ENCODE measurements at places on chromosomes 7 and 10.

DNA sequence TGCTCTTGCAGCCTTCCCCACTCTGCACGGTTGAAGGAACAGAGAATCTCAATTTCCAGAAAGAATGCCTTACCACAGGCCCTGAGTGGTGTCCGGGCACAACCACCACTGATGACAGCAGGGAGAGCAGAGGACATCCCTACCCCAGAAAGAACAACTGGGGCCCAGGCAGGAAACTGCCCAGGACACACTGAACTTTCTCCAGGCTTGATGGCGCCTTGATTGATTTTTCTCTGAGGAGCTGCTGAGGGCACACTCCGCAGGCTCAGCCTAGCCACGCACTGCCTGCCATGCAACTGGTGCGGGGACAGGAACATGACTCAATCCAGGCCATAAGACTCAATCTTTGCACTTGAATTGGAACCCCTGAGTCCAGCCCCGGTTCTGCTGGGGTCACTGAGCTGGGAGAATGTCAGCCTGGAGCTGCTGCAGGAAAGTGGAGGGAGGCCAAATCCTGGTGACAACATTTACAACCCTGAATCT lies 5.9 kb downstream of the AKR1B1 start:
- no peak for DNase-seq

DNA sequence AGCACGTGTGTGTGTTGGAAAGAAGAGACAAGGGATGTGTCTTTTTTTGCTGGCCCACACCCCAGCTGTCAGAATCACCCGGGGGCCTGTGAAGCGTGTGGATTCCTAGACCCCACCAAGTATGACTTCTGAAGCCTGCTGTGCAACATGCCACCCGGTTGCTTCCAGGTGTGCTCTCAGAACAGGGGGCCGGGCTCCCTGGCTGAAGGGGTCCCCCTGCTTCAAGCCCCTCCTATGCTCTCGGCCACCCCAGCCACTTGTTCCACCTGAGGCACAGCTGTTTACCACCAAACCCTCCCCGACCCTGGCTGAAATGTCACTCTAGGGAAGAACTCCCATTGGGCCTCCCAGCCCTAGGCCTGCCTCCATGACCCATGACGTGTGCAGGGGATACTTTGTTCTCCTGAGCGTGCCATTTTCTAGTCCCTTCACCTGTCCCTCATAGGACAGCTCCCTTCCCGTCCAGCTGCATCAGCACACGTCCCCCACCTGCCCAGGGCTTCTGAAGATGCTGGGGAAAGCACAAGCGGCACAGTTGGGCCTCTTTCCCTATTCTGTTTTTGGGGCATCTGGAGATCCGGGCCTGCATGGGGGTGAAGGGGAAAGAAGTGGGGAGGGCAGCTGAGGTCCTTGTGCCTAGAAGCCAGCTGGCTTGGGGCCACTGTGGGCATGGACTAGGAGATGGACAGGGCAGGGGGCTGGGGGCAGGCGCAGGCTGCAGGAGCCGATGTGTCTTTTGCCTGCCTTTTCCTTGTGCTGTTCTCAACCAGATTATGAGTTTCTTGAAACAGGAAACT lies 33.3 kb downstream of the CRHR2 start:
- DNase-seq = no peak

DNA sequence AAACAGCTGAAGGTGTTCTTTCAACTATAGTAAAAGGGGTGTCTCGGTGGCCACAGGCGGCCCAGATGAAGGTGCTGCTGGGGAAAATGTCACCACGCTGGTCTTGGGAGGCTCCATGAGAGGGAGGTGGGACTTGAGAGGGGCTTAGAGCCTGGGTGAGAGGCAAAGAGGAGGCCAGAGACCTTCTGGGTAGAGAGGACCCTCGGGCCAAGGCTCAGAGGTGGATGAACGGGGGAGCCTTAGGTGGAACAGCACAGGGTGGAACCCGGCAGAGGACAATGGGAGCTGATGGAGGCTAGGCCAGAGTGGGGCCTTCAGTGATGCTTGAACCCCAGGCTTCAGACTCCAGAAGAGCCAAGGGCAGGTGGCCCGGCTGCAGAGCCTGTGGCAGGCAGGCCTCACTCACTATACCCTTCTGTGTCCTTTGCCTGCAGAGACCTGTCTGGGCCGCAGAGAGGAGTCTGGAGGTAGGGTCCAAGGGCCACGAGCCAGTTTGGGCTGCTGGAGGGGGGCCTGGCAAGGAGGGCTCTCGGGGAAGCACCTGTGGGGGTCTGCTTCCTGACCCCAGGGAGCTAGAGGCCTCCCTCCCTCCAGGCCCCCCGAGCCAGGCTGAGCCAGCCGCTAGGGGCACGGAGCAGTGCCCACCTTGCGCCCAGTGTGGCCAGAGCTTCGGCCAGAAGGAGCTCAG lies 32.1 kb downstream of the ZNF783 start:
- DNase-seq = no peak

- DNase-seq = no peak
These were observed 1028.7 kb downstream of the XPNPEP1 start for GRCh38 chr10:108894402-108895301.

GRCh38 chr7:67484244-67484751 lies 487.7 kb downstream of the TYW1 start:
- DNase-seq = no peak

- DNase-seq = peak; percentile 70
These were observed 102.2 kb downstream of the MYOF start for GRCh38 chr10:93379731-93380575.

DNA sequence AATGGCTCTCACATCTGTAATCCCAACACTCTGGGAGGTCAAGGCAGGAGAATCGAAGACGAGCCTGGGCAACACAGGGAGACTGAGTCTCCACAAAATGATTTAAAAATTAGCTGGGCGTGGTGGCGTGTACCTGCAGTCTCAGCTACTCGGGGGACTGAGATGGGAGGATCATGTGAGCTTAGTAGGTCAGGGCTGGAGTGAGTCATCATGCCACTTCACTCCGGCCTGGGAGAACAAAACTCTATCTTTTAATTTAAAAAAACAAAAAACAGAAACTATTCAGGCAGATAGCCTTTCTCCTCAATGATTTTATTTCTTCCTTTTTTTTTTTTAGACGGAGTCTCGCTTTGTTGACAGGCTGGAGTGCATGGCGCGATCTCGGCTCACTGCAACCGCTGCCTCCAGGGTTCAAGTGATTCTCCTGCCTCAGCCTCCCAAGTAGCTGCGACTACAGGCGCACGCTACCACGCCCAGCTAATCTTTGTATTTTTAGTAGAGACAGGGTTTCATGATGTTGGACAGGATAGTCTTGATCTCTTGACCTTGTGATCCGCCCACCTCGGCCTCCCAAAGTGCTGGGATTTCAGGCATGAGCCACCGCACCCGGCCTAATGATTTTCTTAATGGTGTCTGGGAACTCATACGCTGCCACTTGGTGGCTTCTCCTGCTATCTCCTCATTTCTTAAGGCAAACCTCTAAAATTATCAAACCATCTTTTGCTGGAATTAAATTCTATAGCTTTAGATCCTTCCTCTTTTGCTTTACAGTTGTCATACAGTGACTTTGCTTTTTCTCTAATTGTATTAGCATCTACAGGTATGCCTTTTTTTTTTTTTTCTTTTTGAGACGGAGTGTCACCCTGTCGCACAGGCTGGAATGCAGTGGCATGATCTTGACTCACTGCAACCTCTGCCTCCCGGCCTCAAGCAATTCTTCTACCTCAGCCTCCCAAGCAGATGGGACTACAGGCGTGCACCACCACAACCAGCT lies 22.9 kb downstream of the SRPK2 start:
- no peak for DNase-seq

GRCh38 chr10:68348265-68348741 lies 15.6 kb upstream of the PBLD start:
- peak; percentile 23 for DNase-seq

DNA sequence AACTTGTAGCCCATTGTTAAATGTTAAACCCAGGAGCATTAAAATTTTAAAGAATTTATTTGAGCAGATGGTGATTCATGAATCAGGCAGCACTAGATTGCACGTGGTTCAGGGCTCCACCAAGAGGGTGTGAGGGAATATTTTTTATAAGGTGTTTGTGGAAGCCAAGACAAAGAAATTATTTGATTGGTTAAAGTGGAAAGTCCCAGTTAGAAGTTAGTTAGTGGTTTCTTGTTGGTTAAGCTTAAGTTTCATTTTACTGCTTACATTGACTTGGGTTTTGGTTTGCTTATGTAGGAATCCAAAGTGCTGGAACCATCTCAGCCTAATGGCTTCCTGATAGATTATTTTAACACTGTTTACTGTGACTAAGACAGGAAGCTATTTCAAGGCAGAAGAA lies 906.2 kb downstream of the LRMDA start:
- no peak for DNase-seq

- no peak for DNase-seq
These were observed 49.7 kb downstream of the INSYN2A start for GRCh38 chr10:127146661-127147060.

DNA sequence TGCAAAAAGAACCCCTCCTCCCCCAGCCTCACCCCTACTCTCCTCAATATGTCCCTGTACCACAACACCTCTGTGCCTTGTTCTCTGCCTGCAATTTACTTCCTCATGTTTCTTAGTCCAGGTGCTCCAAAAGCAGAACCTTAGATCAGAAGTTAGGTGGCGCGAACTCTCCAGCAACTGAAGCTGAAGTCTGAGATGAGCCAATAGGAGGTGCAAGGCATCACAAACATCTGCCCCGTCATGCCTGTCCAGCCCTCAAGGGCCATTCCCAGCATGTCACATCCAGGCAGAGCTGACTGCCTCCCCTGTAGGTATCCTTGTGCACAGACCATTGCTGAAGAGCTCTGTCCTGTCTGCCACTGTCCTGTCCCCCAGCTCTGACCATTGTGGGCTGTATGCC lies 508.8 kb downstream of the GRID1 start:
- DNase-seq = no peak

DNA sequence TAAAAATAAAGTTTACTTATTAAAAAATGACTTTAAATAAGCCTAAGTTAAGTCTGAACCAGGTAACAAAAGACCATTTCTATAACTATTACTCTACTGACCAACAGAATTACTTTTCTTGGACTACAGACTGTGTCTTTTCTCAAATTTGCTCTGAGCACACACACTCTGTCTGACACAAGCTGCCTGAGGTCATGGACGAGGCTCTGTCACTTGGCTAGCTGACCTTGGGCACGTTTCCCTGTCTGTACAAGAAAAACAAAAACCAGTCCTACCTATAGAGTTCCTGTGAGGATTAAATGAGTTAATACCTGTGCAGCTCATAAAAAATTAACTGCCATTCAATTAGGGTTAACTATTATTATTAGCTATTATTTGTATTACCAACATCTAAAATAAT lies 22.9 kb downstream of the ATE1 start:
- no peak for DNase-seq

DNA sequence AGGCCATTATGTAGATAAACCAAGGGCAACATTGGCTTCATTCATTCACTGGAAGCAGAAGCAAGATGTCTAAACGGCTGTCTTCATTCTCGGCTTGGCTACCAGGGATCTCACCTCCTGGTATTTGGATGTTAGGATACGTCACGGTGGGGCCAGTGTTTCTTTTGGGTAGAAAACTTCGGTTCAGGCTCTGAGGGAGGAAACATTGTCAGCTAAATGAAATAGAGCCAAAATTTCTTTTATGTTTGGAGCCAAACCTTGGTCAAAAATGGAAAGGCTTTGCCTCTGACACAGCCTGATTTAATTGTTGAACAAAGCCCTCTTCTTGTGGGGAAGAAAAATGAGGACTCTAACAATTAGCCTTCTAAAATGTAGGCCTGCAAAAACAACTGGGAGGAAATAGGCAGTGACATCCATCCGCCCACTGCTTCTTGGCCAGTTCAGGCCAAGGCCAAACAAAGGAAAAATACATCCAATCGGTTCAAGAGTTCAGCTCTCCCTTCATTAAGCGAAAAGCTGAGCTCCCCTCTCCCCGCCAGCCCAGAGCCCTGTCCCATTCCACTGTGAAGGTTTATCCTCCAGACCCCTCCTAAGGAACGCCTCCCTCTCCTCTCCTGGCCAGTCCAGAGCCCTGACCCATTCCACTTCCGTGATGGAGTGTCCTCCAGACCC lies 44.4 kb downstream of the PFKFB3 start:
- DNase-seq = no peak

DNA sequence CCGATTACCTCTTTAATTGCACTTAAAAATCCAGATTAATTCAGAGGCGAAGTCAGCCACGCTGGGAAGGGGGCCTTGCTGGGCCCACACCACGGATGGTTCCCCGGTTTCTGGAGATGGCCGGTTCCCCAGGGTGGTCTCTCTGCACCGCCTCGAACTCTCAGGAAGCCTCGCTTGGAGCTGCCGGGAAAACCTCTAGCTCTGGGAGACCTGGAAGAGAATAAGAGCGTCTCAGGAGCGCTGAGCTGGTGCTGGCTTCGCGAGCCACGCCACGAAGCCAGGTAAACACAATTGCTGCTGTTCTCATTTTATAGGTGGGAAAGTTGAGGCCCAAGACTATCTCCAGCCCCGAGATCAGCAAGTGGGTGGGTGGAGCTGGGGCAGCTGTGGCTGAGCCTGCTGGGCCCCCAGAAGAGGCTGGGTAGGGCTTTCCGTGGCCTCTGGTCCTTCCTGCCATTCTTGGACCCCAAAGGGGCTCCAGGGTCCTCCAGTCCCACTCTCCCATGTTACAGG lies 110.4 kb downstream of the MICALL2 start:
- DNase-seq = no peak

GRCh38 chr7:45217358-45217757 lies 59.8 kb downstream of the RAMP3 start:
- no peak for DNase-seq

- peak; percentile 28 for DNase-seq
These were observed 77.6 kb downstream of the BICC1 start for GRCh38 chr10:58590152-58590840.

DNA sequence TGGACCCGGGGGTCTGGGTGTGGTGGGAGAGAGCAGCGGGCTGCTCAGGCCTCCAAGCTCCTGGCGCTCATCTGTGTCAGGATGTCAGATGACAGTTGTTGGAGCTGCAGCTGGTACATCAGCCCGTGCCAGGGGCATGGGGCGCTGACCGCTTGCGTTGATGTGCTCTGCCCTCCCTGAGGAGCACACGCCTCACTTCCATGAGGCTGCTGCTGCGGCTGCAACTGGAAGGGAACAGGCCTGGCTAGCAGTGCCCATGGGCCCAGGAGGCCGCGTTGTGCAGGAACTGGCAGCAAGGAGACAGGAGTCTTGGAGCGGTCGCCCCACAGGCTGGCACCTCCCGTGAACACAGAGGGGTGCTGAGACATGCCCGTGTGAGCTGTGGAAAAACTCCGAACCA lies 361.3 kb upstream of the MKI67 start:
- no peak for DNase-seq

GRCh38 chr10:61904733-61905725 lies 3.5 kb downstream of the ARID5B start:
- DNase-seq = peak; percentile 76

- no peak for DNase-seq
These were observed 700.7 kb upstream of the FZD8 start for GRCh38 chr10:36342781-36343180.

DNA sequence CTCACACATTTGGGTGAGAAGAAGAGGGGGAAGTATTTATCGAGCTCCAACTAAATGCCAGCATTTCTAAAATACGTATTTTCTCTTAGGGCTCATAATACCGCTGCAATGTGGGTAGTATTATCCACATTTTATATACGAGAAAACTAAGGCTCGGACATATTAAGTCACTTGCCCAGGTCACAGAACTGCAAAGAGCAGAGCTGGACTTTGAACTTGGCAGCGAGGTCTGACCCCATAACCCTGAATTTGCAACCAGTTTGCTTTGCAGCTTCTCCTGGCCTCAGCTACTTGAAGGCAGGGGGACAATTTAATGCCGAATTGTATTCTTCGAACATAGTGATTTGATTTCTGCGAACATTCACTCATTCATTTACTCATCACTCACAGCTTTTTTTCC lies 7.2 kb downstream of the ABLIM1 start:
- DNase-seq = no peak
